ENCODE measurements at places on chromosomes 3 and 15.
A peak's percentile ranks its signal among the peaks of the same experiment; 100 is the strongest.

- DNase-seq = peak; percentile 66
Observed at GRCh38 chr3:195907934-195908693, at the start of gene TNK2. Gene TNK2 (minus strand): TSS chr3:195908551. CDS start chr3:195888588, 19,963 bp downstream.

DNA sequence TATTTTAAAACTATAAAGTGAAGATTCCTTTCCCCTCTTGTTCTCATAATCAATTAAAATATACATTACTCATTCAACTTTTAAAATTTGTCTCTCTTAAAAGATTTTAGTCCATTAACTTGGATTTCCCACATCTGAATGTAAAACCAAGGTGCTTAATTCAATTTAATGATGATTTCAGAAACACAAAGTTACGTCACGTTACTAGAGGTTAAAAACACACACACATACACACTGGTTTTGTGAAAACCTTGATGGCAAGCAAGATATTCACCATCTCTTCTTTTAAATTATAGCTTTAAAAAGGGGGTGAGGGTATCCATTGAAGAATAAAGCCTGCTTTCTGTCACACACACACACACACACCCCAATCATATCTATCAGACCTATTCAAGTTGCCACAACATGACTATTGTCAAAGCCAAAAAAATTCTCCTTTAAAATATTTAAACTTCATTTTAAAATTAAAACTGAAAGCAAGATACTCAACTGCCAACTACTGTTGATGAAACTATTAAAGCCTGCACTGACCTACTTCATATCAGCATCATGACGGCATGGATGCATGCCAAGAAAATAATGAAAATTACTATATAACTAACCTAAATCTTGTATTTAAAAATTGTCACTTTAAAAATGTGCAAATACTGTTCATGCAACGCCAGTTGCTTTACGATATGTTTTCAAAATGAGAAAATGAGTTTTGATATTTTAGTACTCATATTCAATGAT lies 2.1 kb downstream of the RFX7 start:
- DNase-seq = no peak

DNA sequence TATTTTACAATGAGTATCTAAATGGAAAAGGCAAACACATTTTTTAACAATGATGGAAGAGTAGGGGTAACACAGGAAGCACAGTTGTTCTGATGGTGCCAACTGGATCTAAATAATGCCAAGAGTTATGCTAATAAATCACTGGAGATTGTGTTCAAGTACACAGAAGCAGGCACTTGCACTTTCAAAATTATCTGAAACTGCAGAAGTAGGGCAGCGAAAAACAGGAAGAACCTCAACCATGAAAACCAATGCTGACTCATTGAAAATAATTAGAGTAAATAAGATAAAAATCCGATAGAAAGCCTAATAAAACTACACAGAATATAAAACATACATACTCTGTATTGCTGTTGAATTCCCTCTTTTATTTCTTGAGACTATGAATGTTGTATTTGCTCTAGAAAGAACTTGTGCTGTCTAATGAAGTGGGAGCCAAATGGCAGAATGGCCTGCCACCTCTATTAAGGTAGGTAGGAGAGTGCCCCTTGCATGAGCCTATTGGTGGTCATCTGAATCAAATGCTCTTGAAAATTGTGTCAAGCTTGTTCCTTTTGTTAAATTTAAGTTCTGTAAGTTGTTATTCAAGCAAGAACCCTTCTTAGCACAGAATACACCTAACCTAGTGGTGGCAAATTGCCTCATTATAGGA lies 93.7 kb downstream of the ABI3BP start:
- no peak for DNase-seq

DNA sequence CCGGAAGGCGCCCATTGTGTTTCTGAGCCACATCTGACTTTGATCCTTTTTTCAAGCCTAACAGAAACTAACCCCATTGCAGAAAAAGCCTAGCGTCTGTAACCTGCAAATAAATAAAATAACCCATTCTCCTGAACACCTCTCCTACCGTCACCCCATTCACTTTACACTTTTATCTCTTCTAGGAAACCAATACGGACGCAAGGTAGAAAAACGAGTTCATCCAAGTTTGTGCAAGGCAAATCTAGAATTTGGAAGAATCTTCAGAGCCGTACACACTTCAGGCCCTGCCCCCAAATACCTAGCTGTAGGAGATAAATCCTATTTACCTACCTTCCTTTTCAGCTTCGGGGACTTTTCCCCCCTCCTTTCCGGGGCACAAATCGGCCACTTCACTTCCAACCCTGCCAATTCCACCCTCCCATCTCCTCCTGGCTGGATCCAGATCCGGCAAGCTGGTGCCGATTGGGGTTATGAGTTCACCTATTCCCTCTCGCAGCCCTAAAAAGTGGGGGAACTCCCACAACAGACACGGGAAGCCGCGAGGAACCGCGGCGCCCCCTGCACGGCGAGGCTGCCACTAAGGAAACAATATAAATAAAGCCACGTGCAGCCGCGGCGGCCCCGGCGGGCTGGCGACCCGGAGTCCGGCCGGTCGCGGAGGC lies 987 bp downstream of the PRTG start:
- no peak for DNase-seq

DNA sequence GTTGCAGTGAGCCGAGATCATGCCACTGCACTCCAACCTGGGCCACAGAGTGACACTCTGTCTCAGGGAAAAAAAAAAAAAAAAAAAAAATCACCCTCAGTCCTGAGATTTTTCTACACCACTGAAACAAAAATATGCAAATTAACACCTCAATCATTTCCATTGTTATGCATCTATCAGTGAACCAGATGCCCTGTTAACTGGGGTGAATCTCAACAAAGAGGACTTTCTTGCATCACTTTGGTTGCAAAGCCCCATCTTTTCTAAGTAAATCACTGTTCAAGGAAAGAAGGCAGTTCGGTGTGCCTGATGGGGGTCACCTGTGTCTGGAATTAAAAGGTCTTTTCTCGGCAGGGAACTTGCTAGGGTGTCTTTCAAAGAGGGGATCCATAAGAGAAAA lies 421.6 kb downstream of the EPHB1 start:
- no peak for DNase-seq

GRCh38 chr3:12436514-12437220 lies 47.6 kb upstream of the TSEN2 start:
- DNase-seq = no peak

DNA sequence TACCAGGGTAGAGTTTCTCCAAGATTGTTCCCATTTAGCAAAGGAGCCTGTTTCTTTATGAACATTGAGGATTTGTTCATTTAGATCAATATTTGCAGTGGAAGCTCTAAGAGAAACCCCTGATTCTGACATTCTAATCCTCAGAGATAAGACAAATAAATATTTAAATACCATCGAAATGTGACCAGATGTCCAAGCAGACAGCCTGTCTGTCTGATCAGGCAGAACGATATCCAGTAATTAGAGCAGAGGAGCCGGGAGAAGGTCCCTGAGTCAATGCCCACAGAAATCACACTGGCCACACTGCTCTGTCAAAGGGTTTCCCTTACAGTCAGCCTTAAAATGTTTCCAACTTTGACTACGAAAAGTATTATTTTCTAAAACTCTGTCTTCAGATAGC lies 15.7 kb upstream of the ARPIN start:
- no peak for DNase-seq

DNA sequence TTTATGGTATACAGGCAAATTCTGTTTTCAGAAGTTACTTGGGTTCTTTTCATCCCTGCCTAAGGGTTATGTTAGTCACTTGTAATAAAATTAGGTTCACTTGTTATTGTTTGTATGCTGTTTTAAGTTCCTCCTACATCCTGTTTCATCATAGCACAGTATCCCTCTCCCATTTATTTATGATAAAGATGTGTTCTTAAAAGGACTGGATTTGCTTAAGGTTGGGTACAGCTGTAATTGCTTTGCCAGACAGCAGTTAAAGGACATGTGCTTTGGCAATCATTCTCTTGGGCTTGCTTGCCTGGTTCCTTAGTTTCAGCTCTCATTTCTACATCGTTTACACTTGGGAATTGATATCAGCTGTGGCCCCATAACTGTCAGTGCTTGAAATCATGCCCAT lies 11.7 kb downstream of the ATP2C1 start:
- DNase-seq = no peak

GRCh38 chr3:49639551-49639950 lies 34.6 kb upstream of the APEH start:
- DNase-seq = no peak

- no peak for DNase-seq
Observed at GRCh38 chr3:45608296-45608695, 13.7 kb downstream of the LIMD1 start.

- no peak for DNase-seq
Observed at GRCh38 chr3:72461787-72462186, 386.5 kb downstream of the SHQ1 start.

DNA sequence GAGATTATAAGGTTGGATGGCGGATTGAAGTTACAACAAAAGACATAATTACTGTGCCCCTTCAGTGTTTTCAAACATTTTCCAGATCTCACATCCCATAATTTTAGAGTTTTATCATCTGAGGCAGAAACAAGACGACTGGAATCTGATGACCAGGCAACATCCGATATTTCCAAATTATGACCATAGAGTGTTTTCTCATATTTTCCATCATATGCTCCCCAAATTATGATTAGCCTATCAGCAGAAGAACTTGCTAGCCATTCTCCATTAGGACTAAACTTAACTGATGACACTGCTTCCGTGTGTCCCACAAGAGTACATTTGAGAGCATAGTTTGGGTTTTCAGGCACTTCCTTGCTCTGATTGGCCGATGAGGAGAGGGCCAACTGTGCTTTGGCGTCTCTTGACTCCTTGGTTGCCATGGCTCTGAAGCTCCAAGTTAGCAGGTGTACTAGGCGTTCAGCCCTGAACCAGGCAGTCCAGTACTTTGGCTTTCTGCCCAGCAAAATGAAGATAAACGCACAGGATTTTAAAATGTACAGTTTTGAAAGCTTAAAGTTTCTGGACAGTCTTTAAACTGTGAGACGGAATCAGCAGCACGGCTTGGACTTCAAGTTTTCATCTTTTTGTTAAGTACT lies 638 bp downstream of the WDR5B start:
- peak; percentile 61 for DNase-seq

DNA sequence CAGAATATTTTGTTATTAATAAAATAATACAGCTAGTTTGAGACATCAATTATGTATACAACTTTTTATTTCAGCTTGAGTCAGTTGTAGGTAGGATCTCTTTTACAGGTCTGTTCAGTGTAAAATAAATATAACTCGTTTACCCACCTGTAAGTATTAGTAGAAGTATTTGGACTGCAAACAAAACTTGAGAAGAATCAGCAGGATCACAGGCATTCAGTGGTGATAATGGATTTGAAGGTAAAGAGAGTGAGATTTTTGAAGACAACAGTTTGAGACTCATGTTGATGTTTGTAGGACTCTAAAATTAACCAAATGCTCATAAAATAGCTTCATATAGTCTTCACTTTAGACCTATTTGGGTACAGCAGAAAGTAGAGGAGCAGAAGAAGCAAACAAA lies 35.5 kb upstream of the CCNB2 start:
- DNase-seq = no peak

- no peak for DNase-seq
Observed at GRCh38 chr3:33541918-33542317, 101.7 kb upstream of the UBP1 start.

DNA sequence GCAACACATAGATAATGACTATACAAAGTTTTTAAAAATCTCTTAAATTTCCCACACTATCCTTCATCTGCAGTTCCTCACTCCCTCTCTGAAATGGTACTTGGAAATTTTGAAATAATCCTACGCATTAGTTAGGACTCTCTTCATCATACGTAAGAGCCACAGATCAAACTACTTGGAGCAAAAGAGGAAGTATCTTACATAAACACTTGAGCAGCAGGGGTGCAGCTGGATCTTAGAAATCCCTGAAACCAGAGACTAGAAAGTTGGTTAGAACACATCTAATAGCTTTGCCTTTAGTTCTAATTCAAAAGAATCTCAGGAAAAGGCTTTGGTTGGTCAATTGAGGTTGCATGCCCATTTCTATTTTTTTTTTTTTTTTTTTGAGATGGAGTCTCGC lies 38.8 kb upstream of the ZNF445 start:
- DNase-seq = peak; percentile 50

- DNase-seq = no peak
Observed at GRCh38 chr3:15651396-15651795, 49.9 kb downstream of the BTD start.

DNA sequence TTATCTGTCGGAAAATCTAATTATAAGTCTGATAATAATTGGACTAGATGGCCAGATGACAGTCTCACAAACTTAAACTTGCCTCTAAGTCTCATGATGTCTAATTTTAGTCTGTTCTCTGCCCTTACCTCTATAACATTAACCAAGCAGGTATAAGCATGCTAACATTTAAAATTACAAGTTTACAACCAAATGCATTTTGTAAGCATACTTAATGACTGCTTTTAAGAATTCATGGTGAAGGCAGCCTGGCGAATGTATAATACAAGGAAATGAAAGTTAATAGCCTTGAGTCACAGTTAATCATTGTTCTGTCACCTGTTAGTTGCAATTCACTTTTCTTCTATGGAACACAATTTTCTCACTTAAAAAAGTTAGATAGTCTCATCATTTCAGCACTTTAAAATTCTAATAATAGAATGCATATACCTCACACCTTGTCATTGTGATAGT lies 16.5 kb downstream of the BCHE start:
- no peak for DNase-seq

DNA sequence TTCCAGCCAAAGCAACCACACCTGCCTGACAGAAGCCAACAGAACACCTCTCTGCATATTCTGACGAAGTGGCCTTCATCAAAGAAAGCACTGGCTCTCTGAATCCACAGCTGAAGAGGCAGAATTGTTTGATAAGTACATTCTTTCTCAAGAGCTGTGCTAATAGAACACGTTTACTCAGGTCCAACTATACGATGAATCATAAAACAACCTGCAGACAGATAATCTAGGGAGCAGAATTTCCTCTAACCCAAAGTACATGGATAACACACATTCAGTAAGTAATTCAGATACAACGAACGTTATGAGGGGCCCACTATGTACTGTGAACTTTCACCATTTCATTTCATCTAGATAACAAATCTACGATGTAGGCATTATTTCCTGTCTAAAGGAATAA lies 25.4 kb downstream of the ALDH1A2 start:
- DNase-seq = no peak

GRCh38 chr3:70185661-70186060 lies 126.8 kb downstream of the MDFIC2 start:
- DNase-seq = no peak
